Activated CD8-positive, alpha-beta memory T cell treated with anti-CD3 and anti-CD28 coated beads for 24 hours (primary cell): ENCODE measurements at places on chromosomes 1 and 21.

DNA sequence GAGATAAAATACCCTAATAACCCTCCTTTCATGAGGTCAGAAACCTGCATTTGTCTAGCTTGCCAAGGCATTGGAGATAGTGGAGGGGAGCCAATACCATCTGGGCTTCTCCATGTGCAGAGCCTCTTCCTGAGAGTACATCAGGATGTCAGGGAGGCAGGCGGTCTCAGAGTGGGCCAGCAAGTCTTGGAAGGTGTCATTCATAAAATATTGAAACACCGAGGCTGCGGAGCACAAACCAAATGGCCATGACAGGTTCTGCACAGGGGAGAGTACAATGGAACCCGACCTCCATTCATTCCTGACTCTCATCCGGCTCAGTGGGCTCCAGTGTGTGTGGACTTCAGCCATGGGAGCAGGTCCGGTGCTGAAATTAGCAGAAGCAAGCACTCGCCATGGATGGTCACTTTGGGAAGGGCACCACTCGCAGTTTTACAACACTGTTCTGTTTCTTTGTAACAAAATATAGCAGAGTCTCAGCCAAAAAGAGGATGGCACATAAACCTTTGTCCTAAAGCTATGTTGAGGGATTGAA lies 446.6 kb downstream of the SIPA1L2 start:
- DNase-seq, result no peak

DNA sequence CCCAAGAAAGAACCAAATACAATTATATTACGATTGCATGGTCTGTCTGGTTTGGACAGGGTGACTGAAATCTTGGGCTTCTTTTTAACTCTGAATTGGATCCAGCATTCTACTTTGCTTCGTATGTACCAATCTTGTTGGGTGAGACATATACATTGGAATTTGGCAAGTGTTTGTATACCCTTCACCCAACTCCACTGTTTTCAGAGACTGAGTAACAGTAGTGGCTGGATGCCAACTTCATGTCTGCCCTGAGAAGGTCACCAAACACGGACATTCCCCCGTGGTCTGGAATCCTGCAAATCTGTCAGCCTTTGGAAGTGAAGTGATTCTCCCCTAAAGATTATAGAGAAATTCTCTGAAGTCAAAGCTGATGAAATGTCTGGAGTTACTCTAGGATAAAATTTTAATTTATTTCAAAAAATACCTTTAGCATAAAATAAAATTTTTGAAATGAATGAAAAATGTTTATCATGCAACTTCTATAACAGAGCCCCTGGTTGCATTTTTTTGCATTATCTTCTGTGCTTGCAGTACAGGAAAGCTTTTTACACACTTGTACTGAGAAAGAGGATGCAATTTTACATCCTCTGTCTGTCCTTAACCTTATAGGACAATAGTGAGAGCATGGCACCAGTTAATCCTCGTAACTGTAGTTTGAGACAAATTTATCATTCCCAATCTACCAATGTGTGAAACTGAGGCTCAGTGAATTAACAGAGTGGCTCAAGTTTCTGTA lies 201.8 kb downstream of the DISC1 start:
- DNase-seq, result no peak

GRCh38 chr1:84355556-84355955 lies 42.7 kb upstream of the DNASE2B start:
- no peak for DNase-seq

- DNase-seq, result no peak
These were observed 35.8 kb downstream of the VANGL1 start for GRCh38 chr1:115677565-115677964.

DNA sequence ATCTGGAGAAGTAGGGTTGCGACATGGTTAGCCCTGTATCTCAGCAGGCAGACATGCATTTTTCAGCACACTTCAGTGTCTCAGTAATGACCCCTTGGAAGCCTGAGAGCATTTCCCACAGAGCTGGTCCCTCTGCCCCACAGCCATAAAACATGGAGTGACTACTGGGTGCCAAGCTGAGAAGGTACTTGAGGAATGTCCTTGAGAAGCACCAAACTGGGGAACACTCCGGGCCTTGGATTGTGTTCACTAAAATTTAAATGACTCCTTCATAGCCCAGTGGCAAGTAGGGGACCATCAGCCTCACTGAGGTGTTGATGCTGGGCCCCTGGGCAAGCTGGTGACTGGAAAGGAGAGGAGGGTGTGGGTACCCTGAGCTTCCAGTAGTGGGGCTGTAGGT lies 54.7 kb downstream of the KCNJ6 start:
- DNase-seq, result no peak

- DNase-seq, result peak; percentile 65
These were observed 7.9 kb upstream of the TNNT2 start for GRCh38 chr1:201385299-201385891.

DNA sequence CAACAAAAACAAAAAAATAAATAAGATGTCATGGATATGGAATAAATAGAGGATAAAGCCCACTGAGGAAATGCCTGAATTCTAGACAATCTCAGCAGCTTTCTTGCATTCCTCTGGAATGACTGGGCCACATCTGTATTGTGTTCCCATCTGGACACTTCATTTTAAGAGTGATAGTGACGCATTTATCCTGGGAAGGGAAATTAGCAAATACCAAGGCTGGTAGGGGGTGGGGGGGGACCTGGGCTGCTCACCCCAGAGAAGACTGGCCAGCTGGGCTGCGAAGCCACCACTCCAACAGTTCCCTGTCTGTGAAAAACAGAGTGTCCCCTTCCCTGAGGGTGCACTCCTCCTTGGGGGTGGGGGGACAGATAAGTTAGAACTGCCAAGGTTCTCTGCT lies 106.3 kb downstream of the HIVEP3 start:
- DNase-seq, result no peak

GRCh38 chr1:4652631-4653327 lies 1.6 kb upstream of the AJAP1 start:
- DNase-seq, result peak; percentile 88

DNA sequence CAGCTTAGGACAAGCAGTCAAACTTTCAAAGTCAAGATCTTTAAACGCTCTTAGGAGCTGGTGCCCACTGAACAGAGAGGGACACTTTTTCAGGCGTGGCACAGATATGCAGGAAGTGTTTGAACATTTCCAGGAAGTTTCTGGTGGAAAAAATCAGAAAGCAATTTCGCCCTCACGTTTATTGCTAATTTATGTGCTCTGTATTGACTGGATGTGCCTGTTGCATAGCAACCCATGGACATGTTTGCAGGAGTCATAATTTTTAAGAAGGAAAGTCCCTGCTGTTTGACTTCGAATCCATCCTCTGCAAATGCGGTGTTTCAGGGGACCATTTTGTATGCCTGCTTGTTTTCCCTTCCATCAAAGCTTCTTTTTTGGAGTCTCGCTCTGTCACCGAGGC lies 239.9 kb upstream of the IRF2BP2 start:
- no peak for DNase-seq

DNA sequence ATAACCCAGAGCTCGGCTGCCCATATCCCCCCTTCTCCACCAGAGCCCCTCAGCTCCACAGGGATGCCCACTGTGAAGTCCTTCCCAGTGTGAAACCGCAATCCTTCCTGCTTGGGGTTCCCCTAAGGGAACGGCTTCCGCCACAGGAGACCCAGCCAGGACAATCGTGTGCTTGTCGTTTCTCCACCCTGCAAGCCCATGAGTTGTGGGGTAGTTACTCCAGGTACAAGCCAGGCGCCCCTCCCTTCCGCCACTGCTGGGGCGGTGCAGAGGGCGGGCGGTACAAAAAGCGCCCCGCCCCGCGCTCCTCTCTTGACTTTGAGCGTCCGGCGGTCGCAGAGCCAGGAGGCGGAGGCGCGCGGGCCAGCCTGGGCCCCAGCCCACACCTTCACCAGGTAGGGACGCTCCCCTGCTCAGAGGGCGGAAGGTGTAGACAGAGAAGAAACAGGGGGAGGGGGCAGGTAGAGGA lies at the start of gene TINAGL1:
Gene TINAGL1, plus strand, starts transcription at position 315 of the 469 bp plus-strand sequence. CDS start 634 bp downstream, outside the sequence.
- peak; percentile 52 for DNase-seq

DNA sequence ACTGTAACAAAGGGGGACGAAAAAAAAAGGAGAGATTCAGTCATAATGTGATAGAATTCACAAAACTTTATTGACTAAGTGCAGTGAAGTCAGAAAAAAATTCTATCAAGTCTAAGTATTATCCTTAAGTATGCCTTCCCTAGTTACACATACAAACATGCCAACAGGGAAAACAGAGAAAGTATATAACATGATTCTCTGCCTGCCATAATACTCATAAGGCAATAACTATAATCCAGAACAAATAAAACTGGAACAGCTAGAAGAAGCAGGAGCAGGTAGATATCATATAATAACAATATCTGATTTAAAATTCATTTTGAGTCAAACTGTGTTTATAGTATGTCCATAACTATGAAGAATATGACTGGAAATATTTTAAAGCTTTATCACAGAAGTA lies 184.3 kb downstream of the FAF1 start:
- DNase-seq, result no peak

DNA sequence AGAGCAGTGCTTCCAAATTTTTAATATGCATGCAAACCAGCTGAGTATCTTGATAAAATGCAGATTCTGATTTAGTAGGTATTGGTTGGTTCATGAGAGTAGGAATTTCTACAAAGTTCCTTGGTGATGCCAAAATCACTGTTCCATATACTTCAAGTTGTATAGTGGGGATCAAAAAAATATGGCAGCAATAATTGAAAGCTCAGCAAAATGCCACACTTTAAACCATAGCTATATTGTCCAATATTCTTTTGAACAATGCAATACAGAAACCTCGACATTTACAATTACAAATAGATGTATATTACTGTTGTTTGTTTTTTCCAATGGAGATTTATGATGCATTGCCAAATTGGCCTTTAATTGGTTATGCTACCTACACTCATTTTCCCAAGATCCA lies 55.7 kb upstream of the NCAM2 start:
- no peak for DNase-seq

GRCh38 chr1:24388331-24388885 lies 25.2 kb downstream of the STPG1 start:
- no peak for DNase-seq

DNA sequence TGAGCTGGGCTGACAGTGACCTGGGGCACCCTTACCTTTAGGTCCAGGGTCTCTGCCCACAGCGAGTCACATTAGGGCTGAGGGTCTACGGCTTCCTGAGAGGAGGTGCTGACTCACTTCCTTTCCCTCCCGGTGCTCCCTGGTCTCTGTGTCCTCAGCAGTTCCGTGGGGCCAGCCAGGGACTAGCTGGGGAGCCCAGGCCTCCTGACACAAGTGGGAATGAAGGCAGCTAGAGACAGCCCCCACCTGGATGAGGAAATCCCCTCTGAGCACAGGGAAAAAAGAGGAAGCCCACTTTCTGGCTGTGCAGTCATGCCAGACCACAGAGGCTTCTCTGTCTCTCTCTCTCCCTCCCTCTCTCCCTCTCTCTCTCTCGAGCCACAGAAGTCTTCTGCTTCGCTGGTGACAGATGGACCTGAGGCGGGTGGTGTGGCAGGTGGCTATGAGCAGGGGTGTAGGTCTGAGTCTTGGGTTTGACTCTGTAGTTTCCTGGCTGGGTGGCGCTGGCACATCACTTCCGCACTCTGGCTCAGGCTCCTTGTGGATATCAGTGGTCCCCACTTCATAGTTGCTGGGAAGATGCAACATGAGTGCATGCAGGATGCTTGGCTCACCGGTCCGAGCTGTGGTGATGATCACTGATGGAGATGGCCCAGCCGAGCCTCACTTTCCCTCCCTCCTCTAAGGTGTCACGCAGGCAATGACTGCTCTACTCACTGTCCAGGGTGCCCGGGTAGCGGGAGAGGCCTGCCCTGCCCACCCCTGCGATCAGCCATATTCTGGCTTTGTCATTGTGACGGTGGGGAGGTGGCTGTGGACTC lies 3.5 kb downstream of the SLC66A1 start:
- DNase-seq, result no peak

DNA sequence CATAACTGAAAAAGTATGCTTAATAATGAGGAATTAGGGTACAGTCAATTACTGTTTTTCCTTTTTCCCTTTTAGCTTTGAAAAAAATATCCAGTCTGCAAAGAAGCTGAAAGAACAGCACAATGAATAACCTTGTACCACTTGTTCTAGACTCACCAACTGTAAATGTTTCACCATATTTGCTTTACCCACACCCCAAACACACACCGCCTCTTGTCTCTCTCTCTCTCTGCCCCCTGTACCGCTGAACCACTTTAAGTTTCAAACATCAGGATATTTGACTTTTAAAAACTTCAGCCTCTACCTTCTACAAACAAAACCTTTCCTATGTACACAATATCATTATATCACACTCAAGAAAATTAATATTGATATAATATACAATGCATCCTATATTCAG lies 197.1 kb downstream of the COP1 start:
- no peak for DNase-seq

DNA sequence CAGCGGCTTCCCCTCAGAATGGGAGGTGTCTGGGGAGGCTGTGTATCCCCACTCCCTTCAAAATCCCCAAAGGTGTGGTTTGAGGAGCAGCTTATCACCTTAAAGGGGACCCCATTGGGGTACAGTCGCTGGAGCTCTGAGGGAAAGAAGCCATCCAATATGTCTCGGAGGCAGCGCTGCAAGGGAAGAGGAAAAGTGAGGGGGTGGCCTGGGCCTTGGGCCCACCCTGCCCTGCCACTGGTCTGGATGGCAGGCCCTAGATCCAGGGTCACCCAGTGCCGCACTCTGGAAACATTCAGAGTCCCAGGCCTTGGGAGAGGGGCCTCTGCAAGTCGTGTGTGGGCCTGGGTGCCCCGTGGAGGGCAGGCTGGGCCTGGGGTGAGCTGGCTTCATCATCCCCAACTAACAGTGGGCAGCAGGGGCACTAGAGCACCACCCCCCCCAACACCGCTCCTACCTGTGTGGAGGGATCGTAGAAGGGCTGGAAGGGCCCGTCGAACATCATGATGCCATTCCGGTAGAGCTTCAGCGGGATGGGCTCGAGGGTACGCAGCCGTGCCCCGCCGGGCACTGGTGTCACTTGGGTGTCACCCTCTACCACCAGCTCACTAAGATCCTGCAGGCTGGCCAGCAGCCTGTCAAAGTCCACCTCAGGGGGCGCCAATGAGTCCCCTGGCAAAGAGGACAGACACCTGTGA lies 5.6 kb downstream of the SH3BGRL3 start:
- peak; percentile 72 for DNase-seq

- DNase-seq, result no peak
These were observed 14.4 kb downstream of the CCDC190 start for GRCh38 chr1:162846256-162847212.

DNA sequence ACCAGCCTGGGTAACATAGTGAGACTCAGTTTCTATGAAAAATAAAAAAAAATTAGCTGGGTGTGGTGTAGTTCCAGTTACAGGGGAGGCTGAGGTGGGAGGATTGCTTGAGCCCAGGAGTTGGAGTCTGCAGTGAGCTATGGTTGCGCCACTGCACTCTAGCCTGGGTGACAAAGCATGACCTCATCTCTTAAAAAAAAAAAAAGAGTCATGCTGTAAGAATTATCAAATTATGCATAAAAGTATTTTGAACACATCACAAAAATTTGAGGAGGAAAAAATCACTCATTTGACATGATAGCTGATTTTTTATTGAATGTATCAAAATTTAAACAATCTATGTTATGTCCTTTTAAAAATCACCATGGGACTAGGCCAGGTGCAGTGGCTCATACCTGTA lies 17.8 kb downstream of the CCDC30 start:
- no peak for DNase-seq

GRCh38 chr21:41435706-41436105 lies 9.7 kb downstream of the MX1 start:
- peak; percentile 9 for DNase-seq
